ENCODE measurements at places on chromosomes 6 and 20.

DNA sequence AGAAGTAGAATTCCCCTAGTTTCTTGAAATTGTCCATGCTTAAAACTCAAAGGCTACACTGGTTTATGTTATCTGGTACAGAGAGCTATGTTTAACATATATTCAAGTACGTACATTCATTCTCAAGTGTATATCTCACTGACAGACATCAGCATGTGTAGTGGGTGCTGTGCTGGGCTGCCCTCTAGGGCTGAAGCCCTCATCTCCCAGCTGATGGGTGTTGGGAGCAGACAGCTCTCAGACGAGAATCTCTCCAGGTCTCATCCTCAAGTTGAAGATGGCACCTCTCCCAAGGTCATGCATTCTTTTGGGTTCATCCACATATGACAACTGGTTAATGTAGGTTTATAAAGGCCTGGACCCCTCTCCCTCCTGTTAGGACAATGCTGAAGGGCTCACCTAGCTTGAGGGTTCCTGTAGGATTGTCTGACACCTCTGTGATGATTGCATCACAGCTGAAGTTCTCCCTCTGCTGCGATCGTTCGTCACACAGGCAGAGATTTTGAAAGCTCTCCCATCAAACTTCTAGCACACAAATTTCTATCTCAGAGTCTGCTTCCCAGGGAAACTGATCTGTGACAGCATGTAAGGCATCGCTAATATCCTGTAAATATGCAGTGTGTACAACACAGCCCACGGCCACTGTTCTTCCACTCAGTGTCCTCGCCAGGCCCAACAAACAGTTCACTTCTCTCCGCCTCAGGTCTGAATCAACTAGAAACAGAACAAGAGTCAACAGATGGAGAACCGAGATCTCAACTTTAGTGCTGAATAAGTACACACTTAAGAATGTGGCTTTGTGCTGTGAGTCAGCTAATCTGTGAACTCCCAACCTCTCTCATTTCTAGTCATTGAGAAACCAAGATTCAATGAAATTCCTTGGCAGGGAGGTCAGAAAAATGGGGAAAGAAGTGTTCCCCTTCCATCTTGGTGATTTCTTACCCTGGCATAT lies 43.2 kb downstream of the PREP start:
- no peak for DNase-seq

- DNase-seq = no peak
Measured at GRCh38 chr6:161542346-161542980, 268.6 kb upstream of the AGPAT4 start.

DNA sequence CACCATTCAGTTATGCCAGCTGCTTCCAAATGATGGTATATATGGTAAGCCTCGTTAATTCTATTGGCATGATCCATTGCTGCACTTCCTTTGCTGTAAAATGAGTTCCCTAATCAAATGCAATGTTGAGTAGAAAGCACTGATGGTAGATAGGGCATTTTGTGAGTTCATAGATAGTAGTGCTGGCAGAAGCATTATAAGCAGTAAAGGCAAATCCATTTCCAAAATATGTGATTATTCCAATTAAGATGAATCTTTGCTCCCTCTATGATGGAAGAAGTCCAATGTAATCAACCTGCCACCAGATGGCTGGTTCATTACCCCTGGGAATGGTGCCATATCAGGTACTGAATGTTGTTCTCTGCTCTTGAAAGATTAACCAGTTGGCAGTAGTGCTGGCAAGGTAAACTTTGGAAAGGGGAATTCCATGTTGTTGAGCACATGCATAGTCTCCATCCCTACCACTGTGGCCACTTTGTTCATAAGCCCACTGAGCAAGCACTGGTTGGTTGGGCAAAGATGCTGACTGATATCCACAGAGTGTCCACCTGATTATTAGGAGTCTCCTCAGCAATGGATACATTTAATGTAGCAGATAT lies 5.6 kb upstream of the TBPL1 start:
- no peak for DNase-seq

- no peak for DNase-seq
Measured at GRCh38 chr6:3750317-3751076, 1.0 kb downstream of the PXDC1 start.

DNA sequence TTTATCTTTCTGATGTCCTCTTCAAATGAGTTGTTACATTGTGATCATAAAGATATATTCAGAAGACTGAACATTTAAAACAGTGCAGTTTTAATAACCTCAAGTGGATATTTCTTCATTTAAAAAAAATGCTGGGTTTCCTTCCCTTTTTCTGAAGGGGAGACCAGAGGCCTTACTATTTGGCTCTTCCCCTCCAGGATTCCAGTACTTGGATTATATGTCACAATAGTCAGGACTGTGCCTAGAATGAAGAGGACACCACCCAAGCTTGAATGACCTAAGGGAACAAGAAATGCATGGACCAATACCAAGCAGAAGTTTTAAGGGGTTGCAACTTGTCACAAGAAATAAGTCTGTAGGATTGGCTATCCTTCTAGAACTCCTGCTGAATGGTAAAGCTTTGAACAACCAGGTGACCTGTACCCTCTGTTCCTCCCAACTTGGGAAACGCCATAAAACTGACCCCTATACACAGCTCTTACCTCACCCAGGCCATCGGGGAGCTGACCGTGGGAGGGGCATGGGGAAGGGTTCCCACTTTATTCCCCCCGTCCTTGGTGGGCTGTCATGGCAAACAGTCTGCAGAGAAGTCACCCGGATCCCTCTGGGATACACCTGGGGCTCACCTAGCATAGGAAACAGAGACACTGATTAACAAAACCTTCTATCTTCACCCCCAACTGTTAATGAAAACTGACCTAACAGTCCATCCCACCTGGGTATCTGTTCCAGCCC lies 2.0 kb downstream of the FRS3 start:
- no peak for DNase-seq

DNA sequence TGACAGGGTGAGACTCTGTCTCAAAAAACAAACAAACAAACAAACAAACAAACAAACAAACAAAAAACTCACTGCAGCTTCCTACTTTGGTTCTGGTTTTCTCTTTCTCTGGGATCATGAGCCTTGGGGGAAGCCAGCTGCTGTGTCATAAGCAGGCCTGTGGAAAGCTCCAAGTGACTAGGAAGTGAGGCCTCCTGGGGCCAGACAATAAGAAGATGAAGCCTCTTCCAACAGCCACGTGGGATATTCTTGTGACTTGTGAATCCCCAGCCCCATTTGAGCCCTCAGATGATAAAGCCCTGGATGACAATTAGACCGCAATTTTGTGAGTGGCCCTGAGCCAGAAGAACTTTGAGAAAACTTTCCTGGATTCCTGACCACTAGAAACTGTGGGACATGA lies 11.4 kb downstream of the HLA-A start:
- DNase-seq = no peak

DNA sequence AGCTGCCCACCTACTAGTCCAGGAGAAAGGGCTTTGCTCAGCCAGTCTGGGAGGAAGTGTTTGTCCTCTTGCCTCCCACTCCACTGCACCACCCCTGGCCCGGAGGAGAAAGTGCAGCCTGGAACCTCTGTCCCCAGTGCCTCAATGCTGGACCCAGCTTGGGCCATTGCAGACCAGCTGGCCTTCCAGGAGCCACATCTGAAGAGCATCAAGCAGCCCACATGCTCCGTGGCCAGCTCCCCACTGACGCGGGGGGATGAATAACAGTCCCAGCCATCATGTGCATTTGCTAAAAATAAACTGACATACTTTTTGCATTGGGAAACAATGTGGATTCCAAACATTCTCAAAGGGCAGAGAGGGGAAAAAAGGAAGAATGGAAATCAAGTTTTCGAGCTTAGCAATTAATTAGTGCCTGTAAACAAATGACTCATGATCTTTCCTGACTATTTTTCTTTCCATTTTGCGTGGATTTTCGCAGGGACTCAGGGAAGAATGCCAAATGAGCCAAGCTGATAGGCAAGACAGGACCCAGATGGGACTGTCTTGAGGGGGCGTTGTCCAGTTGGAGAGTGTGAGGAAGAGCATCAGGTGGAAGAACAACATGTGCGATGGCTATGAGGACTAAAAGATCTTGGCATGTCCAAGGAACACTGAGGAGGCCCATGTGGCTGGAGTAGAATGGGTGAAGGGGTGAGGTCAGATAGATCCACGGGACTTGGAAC lies 34.1 kb downstream of the CEBPB start:
- DNase-seq = no peak

- no peak for DNase-seq
Measured at GRCh38 chr6:86937219-86938079, at the start of gene HTR1E. Gene HTR1E, plus strand, starts transcription at chr6:86937528. Its CDS starts 77,807 bp downstream, at chr6:87015335.

DNA sequence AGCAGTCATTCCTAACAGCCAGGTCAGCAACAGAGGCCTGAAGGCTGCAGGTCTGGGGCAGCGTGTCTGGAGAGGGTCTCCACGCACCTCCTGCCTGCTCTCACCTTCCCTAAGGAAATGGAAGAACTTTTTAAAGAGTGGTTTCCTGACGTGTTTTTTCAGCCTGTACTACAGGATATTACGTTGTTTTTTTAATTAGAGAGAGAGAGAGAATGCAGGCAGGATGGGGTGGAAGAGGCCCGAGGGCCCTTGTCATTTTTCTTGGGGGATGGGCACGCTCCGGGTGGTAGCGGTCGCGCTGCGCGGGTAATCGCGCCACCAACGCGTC lies 2.1 kb downstream of the DLL1 start:
- DNase-seq = no peak

- no peak for DNase-seq
Measured at GRCh38 chr6:12944001-12944400, 227.4 kb downstream of the PHACTR1 start.

DNA sequence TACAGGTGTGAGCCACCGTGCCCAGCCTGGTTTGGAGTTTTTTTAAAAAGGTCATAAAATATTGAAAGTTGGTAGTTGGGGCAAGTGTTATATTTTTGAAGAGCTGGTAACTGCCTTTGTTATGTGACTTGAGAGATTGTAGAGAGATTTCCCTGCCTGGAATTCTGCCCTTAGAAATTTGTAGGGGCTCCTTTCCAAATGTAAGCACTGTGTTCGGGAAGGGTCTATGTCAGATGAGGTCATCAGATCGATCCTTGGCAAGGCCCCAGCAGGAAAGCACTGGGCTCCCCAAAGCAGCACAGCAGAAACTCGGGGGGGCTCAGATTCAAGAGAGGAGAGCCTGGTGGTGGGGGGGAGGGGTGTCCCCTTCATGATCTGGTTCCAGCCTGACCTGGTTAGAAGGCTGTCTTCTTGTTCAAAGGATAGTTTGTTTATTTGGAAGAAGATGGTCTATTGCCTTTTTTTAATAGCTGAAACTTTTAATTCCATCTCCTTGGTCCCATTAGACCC lies 220.2 kb downstream of the UST start:
- DNase-seq = no peak

- no peak for DNase-seq
Measured at GRCh38 chr6:148446681-148447080, 104.0 kb downstream of the SASH1 start.

DNA sequence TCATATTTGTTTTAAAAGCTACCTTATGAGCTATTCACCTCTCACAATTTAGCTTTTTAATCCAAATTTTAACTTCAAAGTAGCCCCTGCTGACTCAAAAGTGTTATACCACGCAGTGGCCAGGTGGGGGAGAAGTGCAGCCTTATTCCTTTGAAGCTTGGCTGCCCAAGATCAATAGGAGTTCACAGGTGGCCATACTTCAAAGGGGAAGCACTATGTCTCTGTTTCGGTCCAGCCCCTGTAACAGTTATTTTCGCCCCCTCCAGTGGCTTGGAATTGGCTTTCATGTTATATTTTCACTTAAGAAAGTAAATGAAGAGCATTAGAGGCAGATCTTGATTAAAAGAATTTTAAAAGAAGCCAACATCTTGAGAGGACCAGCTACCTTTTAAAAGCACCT lies 608.4 kb downstream of the EPHA7 start:
- no peak for DNase-seq

GRCh38 chr6:56445818-56446217 lies 196.9 kb downstream of the DST start:
- no peak for DNase-seq

- DNase-seq = no peak
Measured at GRCh38 chr6:137283940-137284810, 65.0 kb upstream of the IFNGR1 start.

DNA sequence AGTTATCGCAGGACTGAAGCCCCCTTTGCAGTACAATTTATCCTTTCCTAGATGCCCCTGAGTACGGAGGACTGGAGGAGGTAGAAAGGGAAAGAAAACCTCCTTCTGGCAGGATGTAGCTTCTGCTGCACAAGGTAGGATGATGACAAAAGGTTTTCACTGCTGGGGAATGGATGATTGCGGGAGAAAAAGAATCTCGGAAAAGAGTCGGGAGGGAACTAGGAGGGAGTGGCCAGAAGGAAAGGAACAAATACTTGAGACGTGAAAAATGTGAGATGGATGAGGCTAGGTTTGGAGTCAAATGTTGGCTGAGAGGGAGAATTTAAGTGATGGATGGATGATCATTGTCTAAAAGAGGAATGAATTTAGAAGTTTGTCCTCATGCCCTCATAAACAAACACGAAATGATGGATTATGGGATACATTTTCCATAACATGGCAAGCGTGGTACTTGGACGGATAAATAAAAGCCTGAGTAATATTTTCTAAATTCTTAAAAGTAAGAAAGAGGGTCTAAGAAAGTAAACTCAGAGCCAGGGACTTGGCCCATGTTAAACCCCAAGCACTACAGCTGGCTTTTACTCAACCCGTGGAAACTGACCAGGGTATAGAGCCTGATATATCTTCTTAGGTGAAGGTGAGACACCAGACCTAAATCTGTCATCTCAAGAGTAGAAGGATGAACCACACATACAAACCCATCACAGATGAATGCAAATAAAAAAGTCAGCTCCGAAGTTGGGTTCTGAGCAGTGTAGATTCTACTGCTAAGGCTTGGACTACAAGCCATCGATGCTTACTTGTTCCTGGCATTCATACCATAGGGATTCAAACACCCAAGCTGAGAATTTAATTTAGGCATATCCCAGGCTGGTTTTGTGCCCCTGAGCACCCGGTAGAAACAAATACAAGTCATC lies 72.4 kb downstream of the HFE start:
- no peak for DNase-seq

GRCh38 chr6:21367649-21368154 lies 225.8 kb upstream of the SOX4 start:
- DNase-seq = no peak

DNA sequence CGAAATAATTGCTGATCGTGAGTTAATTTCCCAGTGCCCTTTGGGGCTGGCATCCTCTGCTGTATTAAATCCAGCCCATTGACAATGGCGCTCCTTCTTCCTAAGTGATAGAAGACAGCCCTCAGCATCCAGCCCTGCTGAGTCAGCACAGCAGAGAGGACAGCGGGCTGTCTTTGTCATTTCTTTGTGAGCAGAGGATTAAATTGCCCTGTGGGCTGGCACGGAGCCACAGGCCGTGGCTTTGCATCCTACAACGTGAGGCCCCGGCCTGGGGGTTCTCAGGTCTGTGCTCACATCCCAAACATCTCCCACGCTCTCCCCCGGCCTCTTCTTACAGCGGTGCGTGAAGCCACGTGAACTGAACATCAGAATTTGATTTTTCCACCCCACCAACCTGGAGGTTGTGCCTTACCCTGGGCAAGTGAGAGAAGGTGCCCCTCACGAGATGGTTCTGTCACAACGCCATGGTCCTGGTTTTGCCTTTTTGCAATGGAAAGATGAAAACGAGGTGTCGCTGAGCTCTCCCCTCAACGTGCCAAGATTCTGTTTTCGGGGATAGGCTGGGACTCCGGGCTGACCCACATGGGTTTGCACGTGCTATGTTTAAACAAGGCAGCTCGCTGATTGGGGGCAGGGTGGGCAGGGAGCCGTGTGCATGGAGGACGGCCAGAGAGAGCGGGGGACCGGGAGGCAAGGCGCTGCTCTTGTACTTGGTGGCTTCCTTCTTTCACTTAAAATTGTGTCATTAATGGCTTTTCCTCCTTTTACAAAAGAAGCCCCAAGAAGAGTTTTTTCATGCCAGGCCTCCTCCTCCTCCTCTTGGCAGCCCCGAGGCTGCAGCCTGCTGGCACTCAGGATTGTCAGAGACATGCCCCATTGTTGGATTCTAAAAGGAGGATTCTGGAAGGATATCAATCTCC lies 19.5 kb downstream of the CDH4 start:
- no peak for DNase-seq

Data from activated T-helper 1 cell treated with anti-CD3 and anti-CD28 coated beads, Interleukin-12 subunit alpha, Interleukin-12 subunit beta, Interleukin-2, Interleukin-4 antibody, amounts not matched to agents 30 ng/mL and 10 ng/mL and 1 ng/mL, durations not matched to agents 14 hours and 24 hours and 36 hours (primary cell).